ENCODE measurements at places on chromosomes 3 and 15.

DNA sequence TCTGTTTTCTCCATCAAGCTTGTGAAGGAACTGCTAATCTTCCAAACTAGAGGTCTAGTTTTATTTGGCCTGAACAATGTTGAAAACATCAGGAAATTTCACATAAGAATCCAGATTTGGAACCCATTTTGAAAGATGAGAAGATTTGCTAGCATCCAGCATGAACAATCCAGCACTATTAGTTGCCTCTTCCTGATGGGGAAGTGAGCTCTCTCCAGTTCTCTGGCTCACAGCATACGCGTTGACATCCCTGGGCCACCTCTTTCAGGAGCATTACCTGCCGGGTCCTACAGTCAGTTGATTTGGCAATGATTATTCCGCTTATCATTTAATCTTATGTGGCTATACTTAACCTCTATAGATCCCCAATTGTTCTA, 10.9 kb downstream of the GPR87 start:
- DNase-seq = no peak

- no peak for DNase-seq
These were observed 59.5 kb downstream of the SCN11A start for GRCh38 chr3:38992117-38992760.

DNA sequence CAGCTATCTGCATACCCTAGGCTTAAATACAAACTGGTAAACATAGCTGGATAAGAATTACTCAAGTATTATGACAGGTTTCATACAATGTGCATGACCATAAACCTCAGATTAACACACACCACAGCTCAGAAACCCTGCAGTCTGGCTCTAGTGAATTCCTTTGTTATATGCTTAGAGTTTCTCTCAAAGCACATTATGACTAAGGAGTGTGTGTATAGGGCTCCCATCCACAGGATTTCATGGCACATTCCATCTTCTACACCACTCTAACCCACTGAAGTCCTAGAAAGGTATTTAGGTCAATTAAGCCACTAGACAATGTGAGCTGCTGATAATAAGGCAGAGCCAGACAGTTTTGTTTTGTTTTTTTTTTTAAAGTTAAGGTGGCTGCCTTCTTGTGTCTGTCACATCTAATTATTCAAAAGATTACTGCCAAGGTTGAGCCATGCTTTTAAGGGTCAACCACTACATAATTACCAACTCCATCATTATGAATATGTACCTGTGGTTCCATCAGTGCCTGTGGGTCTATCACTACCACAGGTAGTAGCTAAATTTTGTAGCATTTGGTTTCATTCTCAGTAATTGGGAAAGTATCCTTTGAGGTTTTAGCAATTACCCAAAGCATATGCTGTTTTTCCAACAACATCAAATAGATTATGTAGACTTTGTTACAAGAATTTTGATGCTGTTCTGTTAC, 107.0 kb downstream of the ALCAM start:
- DNase-seq = no peak

DNA sequence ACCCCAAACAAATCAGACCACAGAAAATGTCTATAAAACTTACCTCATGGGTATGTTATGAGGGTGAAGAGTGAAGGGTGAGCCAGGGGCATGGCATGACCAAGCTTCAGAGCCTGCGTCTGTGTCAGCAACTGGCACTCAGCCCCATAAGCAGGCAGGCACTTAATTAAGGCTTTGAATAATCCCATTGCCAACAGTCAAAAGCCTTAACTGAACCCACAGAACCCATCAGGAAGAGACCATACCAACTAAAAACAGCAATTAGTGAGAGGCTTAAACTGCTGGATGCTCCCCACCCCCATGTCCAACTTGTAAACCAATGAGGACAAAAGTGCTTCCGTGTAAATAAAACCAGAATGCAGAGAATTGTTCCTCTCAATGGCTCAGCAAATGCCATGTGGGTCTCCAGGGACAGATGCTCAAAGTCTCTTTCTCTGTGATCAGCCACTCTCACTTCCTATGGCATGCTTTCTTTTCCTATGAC, 126.0 kb downstream of the MYLK start:
- no peak for DNase-seq

DNA sequence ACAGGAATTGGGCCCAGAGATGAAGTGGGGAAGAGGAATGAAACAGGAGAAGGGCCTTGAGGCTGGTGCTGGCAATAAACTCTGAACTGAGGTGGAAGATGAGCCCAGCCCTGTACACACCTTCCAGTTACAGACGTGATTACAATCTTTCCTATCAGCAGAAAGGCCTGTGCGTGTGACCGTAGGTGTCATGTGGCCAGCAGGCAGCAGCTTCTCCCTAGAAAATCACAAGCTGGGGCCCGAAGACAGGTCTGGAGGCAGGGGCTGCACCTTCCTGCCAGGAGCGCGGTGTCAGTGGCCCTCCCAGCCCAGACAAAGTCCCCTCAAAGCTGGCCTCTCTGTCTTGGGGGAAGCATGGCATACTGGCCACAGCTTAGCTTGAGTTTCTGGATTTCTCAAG, 16.7 kb upstream of the PIGZ start:
- DNase-seq = no peak

DNA sequence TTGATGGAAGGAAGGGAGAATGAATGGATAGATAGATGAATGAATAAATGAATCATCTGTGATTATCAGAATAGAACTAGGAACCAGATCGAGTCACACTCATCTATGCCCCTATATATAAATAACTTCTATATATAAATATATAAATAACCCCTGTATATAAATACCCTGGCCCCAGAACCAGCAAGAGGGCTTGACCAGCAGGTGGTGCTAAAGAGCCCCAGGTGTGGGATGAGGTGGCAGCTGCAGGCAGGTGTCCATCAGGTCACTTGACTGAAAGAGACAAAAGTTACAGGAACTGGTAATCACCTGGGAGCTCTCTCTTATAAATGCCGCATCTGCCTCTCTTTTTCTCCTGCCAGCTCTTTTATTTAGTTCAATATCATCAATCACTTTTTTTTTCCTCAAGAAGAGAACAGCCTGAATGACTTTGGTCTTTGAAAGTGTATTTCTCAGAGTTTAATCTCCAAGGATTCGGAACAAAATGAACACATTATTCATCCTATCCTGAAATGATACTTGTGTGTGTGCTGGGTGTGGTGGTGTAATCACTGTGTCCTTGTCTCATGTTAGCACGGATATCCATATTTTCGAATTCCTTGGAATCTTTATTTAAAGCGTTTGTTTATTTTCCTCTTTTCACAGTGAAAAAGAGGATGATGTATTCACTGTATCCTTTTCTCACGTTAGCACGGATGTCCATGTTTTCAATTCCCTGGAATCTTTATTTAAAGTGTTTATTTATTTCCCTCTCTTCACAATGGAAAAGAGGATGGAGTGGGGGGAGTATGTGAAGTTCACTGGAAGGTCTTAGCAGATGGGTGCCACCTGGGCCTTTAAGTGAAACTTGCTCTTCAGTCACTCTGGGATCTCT, 35.4 kb upstream of the ATG7 start:
- peak; percentile 84 for DNase-seq

DNA sequence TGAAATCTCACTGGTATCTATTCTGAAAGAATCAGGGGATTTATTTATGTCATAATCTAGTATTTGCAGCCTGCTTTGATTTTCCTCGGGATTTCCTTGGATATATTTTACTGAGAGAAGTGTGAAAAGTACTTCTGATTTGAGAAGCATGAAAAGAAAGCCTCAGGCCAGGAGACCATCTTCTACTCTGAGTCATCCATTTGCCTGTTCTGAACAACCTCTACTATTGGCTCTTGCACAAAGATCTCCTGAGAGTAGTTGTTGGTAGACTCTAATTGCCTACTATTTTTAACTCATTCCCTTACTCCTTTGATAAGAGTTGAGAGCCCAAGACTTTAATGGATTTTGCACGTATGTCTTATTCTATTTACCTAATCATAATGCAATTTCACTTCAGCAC, 318.9 kb downstream of the BCHE start:
- no peak for DNase-seq

DNA sequence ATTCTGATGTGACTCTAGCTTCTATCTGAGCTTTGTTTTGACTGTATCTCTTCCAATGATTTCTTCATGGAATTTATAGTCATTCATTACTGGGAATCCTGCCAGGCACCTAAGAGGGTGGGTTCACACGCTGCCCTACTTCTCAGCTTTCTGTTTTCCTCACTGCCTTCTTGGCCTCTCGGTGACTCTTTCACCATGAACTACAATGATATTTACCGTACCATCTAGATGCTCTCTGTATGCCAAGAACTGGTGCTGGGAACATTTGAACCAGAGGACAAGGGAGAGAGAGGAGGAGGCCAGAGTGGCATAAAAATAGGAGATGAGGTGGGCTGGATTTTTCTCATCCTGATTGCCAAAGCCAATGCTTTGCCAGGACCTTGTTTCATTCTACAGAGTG, 280.0 kb upstream of the P2RY1 start:
- no peak for DNase-seq

- no peak for DNase-seq
These were observed 42.0 kb upstream of the ATP10A start for GRCh38 chr15:25905140-25905539.

GRCh38 chr15:73387507-73388255, 18.9 kb upstream of the HCN4 start:
- no peak for DNase-seq

DNA sequence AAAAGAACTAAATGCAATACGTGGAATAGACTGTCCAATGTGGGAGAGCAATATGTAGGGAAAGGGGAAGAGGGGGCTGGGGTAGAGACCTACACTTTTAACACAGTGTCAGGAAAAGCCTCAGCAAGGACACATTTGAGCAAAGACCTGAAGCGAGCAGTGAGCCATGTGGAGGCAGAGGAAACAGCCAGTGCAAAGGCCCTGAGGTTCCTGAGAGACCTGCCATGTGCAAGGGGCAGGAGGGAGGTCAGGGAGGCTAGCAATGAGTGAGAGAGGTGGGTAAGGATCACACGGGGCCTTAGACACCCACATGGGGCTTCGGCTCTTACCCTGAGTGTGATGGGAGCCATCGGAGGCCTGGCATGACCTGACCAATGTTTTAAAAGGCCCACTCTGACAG, 181.0 kb downstream of the RAB11A start:
- no peak for DNase-seq

DNA sequence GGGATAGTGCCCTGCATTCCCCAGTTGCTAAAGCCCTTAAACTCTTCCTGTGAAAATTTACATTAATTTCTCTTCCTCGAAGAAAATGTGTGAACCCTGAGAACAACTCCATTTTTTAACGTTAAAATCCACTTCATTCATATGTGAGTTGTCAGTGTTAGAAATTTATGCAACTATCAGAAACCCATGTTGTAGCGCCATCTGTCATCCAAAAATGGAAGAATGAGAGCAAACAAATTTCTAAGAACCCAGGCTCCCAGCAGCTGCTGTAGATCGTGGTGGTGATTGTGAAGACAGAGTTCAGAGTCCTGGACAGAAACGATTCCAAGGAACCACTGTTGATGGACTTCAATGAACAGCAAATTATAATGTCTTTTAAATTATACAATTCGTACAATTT, 179.7 kb upstream of the NDN start:
- no peak for DNase-seq

DNA sequence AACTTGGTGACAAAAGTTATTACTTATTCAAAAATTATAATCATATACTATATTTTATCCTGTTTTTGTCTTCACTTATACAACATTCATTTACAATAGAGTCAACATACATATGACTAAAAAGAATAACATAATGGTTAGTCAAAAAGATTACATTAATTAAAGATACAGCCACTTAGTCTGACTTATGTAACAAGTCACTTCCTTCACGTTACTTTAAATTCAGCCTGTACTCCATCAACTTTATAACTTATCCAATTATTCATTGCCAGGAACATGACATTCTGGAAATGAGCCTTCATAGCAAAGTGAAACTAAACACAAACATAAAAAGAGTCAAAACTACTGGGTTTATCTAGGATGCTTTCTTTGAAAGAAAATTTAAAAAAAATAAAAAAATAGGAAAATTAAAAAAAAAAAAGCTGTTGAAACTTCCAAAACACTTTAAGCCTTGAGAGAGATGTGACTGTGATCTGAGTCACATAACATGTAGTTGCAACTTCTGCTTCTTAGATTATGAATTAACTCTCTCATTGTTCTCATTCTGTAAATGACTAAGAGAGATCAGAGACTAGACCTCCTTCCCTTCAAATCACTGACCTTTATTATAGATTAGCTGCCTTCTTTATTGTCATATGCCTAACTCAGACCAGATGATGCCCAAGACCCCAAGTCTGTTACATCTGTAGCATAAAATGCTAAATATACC, 107.8 kb downstream of the MYRIP start:
- DNase-seq = no peak

- no peak for DNase-seq
These were observed 5.8 kb upstream of the HCN4 start for GRCh38 chr15:73374604-73375003.

DNA sequence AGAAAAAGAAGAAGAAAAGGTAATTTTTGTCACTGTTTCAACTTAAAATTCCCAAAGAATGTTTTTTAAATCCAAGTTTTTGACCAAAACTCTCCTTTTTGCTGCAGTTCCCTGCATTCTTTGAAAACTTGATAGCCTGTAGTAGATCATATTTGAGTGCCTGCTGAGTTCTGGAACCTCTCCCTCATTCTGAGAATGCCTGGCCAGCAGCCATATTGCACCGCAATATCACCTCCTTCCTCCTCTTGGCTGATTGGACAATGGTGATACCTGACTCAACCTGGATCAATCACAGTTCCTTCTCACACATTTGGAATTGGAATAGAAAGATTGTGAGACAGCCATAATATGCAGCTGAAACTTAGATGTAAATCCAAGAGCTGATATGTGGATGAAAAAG, 97.6 kb upstream of the GAP43 start:
- no peak for DNase-seq

GRCh38 chr15:90449206-90449735, 61.2 kb downstream of the IQGAP1 start:
- no peak for DNase-seq

DNA sequence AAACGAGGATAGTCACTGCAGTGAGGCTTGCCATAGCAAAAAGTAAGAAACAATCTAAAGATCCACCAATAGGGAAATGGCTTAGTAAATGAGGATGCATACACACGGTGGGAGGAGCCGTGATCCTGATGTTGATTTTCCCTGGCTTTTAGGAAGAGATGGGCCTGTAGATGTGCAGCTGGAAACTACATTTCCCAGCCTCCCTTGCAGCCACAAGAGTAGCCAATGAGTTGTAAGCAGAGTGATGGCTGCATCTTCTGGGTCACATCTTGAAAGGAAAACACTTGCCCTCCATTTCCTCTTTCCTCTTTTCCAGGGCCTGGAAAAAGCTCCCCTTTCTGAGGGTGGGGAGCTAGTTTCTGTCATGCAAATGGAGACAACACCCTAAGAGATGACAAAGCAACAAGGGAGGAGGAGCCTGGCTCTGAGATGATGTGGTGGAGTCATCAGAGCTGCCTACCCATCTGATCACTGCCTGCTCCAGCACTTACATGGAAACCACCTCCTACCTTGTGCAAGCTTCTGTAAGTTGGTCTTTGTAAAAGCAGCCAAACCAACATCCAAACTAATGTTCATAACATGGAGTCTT, 139.1 kb downstream of the TLE3 start:
- no peak for DNase-seq

GRCh38 chr15:44216958-44217357, 21.9 kb upstream of the FRMD5 start:
- no peak for DNase-seq
